NCI-H460 (cell line): ENCODE measurements at places on chromosomes 11 and 22. TPM values are rescaled to one million over a fixed set of nuclear protein-coding genes. Genes with fewer than 3 reads are reported as not detected.

Gene WT1
- total RNA-seq, result 0.14 and 0.25 TPM in 2 replicates

- no peak for DNase-seq
Measured at GRCh38 chr22:26182723-26183122, 13.5 kb downstream of the SEZ6L start.

Gene ENTHD1
- not detected in 2 replicates for total RNA-seq

GRCh38 chr22:22842085-22842484 is 45.5 kb upstream of the IGLL5 start:
- DNase-seq, result no peak

Gene CRYBA4
- total RNA-seq, result not detected in 2 replicates

Gene PLEKHA7
- 0.17 and 0.25 TPM in 2 replicates for total RNA-seq

- DNase-seq, result no peak
Measured at GRCh38 chr22:37119872-37120271, 10.4 kb upstream of the TMPRSS6 start.

DNA sequence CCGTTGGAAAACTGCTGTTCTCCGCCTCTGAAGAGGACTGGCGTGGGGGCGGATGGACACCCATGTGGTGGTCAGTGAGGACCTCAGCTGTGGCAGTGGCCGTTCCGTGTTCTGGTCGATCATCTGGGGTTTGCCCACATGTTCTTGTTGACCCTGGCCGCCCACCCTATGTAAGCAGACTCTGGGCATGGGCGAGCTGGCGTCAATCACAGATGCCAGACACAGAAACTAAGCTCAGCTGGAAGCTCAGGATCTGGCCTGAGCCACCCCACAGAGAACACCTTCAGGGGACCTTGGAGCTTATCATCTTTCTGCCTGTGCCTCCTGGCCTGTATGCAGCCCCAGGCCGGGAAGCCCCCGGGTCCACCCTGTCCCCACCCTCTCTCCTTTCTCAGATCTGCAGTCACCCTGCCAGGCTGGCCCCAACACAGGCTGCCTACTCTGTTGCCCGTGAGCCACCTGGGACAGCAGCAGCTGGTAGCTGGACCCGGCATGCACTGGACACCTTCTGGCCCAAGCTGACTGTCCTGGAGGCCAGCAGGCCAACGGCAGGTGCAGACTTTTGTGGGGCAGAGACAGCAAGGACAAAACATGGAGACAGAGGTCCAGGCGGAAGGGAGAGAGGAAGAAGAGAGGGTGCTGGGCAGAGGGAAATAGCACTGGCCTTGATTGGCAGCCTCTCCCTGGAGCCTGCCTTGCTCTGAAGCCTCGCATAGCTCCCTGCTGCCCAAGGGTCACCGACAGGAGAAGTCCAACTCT is 91.5 kb downstream of the PHF21B start:
- DNase-seq, result no peak

DNA sequence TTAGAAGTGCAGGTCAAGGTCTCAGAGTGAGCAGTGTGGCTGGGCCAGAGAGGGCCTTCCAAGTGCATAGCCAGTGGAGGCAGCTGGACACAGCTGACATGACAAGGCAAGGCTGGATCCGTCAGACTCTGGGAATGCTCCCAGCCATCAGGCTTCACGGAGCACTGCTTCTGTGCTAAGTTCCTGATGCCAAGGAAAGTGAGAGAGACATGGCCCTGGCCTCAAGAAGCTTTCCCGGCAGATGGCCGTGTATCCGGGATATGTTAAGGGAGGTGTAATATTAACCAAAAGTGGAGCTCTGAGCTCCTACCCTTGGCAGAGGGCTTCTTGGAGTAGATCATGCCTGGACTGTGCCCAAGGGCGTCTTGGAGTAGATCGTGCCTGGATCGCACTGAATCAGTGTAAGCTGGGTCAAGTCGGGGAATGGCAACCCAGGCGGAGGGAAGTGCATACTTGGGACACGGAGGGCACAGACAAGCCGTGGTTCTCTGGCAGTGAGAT is 7.4 kb upstream of the EFCAB6 start:
- DNase-seq, result no peak

DNA sequence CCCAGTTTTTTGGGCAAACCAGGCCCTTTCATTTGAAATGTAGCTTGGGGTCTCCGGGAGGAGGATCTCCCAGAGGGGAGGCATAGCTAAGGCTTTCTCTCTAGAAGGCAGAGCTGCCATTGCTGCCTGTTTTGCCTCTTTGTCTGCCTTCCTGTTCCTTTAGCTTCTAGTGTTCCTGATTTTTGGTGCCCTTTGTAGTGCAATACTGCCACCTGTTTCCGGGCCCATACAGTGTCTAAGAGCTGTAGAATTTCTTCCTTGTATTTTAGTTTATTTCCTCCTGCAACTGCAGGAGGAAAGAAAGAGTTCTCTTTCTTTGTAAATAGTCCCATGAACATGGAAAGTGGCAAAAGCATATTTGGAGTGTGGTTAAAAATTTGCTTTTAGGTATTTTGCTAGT is 19.3 kb upstream of the GLYATL1 start:
- DNase-seq, result no peak

Gene TRIM22
- total RNA-seq, result 1.2 and 1.4 TPM in 2 replicates

Gene LINC01488
- not detected in 2 replicates for total RNA-seq

Gene OR10A2
- not detected in 2 replicates for total RNA-seq

GRCh38 chr11:117878314-117878938 is 2.0 kb upstream of the FXYD6 start:
- DNase-seq, result no peak

GRCh38 chr22:47168900-47169800 is 406.7 kb downstream of the TBC1D22A start:
- peak; percentile 8 for DNase-seq

DNA sequence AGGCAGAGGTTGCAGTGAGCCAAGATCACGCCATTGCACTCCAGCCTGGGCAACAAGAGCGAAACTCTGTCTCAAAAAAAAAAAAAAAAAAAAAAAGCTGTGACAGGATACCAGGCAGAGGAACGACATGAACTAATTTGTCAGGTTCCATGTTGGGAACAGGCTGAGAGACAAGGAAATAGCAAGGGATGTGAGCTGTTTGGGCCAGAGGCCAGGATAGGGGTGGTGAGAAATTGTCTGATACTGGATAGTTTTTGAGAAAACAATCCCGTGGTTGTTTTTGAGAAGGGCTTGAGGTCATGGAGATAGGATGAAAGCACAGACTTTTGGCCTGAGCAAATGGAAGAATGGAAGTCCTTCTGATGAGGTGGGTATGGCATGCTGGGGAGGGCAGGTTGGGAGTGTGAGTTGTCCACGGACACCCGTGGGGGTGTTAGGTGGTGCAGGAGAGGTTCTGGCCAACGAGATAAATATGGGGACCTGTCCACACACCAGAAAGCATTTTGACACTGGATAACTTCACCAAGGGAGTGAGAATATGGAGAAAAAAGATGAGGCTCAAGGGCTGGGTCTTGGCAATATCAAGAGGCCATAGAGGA is 13.7 kb downstream of the PIWIL3 start:
- no peak for DNase-seq

GRCh38 chr22:41974691-41975290 is 5.5 kb downstream of the SEPTIN3 start:
- no peak for DNase-seq

DNA sequence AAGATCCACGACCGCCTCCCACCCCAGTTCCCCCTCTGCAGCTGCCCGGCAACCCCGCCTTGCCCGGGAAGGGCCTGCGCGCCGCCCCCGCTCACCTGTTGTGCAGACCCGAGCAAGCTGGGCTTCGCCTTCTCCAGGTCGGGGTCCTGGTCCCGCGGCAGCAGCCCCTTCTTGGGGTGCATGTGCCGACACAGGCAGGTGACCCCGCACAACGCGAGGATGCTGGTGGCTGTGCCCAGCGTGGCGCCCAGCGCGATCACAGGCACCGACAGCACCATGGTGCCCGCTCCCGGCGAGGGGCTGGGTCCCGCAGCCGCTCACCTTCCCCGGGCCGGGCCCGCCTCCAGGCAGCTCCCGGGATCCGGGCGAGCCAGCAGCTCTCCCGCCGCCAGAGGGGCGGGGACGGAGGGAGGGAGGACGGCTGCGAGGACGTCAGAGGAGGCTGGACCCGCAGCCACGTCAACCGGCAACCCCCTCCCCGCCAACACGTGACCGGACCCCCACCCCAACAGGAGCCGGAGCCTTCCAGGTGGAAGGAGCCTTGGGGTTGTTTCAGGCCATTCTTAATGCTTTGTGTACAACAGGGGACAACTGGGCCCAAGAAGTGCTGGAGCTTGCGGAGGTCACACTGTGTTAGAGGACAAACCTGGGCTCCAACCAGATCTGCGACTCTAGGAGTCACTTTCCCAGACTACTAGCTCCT is at the start of gene SYT13:
TSS of gene SYT13 (minus strand) at position 412 of the 703 bp plus-strand sequence. CDS start at position 278, 134 bp downstream.
- no peak for DNase-seq

Gene FAM180B
- not detected in 2 replicates for total RNA-seq

- DNase-seq, result no peak
Measured at GRCh38 chr22:30129636-30130035, 49.4 kb downstream of the HORMAD2 start.

DNA sequence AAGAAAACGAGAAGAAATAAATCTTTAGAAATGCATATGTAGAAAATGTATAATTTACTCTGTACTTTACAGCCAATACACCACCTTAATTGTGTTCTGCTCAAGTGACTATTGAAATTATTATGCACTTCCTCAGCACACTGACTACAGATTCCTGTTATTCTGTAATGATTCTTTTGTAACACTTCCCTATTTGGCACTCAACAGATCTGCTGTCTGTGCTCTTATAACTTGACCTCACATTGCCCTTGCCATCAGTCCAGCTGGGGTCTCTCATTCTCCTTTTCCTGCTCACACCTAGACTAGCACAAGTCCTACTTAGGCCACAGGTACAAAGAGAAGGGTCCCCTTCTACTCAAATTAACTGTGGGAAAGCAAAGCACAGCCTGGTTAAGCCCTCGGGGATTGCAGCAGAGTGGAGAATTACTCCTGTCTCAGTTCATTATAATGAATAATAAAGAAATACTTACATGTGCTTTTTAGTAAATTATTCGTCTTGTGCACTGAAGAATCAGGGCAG is 860.4 kb downstream of the OPCML start:
- DNase-seq, result no peak

Gene ESRRA
- total RNA-seq, result 42.2 and 52.8 TPM in 2 replicates

- no peak for DNase-seq
Measured at GRCh38 chr22:17792854-17793434, 18.7 kb upstream of the BID start.

Gene PATE4
- not detected in 2 replicates for total RNA-seq

DNA sequence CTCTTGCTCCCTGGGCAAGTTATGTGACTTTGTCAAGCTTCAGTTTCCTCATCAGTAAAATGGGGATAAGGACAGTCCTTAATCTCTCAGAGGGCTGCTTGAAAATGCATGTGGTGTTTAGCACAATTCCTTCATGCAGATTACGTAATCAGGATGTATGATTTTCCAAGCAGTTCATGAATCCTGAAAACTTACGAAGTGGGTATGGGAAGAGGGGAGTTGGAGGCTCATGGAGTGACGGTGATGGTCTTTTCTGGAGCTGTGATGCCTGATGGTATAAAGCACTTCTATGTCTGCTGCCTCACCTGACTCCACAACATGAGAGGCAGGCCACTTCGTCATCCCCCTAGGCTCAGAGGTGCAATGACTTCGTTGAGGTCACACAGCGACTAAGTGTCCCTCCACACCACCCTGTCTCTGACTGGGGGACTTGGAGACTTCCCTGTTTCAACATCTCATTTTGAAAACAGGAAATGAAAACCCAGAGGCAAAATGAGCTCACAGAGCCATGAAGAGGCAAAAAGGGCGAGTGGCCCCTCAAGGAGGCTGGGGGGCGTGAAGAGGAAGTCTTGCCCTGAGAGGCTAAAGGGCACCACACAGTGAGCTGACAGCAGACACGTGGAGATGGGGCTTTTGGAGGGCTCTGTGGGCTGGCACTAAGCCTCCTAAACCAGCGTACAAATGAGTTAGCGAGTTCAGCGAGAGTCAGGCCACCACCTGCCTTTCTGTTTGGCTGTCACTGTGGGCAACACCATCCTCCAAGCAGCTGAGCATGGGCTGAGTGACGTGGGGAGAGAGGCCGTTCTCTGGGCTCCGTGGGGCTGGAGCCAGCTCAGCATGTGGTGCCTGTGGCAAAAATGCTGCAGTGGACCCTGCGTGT is 10.1 kb downstream of the MCM5 start:
- no peak for DNase-seq

GRCh38 chr11:112195951-112196351 is 20.6 kb downstream of the BCO2 start:
- DNase-seq, result no peak

Gene AQP11
- total RNA-seq, result 0.52 and 0.63 TPM in 2 replicates

- no peak for DNase-seq
Measured at GRCh38 chr11:13341026-13341425, 63.4 kb downstream of the BMAL1 start.

Gene LARGE2
- total RNA-seq, result 0.30 and 3.9 TPM in 2 replicates

Gene NELL1
- not detected in 2 replicates for total RNA-seq

- no peak for DNase-seq
Measured at GRCh38 chr11:112288021-112288420, 27.4 kb upstream of the PLET1 start.

DNA sequence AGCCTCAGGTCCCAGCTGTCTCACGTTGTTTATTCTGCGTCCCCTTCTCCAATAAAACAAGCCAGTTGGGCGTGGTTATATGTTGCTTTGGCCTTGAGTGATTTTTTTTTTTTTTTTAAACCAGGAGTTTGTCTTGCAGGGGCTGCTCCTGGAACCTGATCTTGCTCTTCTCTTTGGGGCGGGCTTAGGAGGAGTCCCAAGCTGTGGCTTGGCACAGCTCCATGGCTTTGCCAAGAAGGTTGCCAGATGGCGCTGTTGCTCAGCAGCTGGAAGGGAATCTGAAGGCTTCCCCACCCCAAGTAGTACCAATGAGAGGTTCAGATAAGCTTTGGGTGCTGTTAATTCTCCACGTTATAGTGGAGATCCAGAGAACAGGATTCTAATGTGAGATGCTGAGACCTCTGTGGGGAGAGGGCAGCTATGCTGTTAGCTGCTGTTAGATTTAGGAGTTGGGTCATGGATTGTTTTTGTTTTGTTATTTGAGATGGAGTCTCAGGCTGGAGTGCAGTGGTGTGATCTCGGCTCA is 2.0 kb upstream of the FERMT3 start:
- DNase-seq, result peak; percentile 88

GRCh38 chr11:62905927-62906531 is 15.1 kb downstream of the CHRM1 start:
- peak; percentile 74 for DNase-seq

- DNase-seq, result no peak
Measured at GRCh38 chr11:78381865-78382264, 35.8 kb downstream of the GAB2 start.

Gene APOA4
- not detected in 2 replicates for total RNA-seq

- no peak for DNase-seq
Measured at GRCh38 chr11:1158681-1159487, 1.1 kb downstream of the MUC5AC start.
